ENCODE measurements at places on chromosomes 12 and 14.
A peak's percentile ranks its signal among the peaks of the same experiment; 100 is the strongest.

DNA sequence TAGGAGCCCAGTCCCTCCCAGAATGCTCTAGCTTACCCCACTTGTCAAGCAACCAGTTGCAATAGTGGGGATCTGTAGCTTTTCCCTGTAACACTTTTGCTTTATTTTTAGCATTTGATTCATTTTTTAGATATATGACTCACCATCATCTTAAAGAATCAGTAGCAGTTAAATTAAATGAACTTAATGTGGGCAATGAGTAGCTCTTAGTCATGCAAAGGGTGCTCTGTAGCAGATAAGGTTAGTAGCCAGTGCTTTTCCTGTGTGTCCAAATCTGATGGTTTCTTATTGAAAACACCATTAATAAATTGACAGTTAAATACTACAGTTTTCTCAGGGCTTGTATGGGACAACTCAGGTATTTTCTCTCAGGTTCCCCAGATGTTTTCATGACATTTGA lies 311.8 kb downstream of the RERGL start:
- DNase-seq: no peak

DNA sequence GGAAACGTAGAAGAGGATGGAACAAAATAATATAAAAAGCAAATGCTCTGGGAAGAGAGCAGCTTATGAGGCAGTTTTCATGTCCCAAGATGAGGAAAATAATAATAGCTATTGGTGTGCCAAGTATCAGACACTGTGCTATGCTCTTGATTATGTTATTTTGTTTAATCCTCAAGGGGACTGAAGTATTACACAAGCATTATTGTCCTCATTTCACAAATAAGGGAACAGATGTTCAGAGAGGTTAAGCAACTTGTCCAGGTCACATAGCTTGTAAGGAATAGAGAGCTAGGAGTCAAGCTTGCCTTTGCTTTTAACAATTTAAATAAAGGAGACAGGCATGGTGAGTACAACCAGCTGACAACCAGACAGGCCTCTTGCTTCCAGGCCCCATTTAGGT lies 26.9 kb upstream of the LTBP2 start:
- no peak for DNase-seq

- DNase-seq: peak; percentile 87
Observed at GRCh38 chr12:124680863-124681778, 113.7 kb upstream of the NCOR2 start.

GRCh38 chr12:113874999-113875561 lies 91.0 kb downstream of the RBM19 start:
- DNase-seq: peak; percentile 84

DNA sequence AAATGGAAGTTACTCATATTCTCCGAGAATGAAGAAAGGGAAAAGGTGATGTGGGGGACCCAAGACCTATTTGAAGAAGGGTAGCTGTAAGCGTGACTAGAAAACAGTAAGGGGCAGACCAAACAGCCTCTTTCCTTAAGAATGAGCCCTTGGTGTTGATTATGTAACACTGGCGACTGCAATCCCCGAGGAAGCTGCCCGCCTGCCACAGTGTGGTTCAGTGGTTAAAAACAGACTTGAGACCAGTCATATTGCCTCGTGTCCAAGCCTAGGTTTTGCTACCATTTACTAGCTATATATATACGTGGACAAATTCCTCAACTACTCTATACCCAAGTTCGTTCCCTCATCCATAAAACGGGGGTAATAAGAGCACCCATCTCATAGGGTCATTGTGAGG lies 49.1 kb downstream of the SSPN start:
- DNase-seq: no peak

DNA sequence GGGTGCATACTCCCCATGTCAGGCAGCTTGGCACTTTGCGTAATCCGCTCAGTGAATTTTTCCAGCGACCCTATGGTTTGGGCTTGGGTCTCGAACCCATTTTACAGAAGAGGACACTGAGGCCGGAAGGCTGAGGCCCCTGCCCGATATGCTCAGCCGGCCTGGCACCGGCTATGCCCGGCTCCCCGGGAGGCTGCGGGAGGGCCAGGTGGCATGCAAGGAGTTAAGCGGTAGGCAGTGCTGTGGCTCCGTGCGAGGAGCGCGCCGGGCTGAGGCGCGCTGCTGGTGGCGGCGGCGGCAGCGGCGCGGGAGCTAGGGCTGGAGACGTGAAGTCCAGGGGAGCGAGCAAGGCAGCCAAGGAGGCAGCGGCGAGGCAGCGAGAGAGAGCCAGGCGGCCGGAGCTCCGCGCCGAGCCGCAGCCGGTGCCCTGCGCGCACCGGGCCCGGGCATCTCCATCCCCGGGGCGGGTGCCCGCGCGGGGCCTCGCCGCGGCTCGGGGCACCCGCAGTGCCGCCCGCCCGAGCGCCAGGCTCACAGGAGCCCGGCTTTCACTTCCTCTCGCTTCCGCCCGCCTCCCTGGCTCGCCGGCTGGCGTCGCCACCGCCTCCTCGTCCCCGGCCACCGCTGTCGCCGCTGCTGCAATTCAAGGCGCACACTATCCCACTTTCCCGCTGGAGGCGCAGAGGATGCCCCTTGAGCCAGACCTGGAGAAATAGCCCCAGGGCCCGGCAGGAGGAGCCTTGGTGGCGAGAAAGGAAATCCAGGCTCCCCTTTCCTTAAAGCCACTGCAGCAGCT lies at the start of gene WSCD2:
WSCD2 (plus strand) TSS at position 272 of the 796 bp plus-strand sequence. CDS start 66,545 bp downstream, outside the sequence.
- DNase-seq: peak; percentile 33

DNA sequence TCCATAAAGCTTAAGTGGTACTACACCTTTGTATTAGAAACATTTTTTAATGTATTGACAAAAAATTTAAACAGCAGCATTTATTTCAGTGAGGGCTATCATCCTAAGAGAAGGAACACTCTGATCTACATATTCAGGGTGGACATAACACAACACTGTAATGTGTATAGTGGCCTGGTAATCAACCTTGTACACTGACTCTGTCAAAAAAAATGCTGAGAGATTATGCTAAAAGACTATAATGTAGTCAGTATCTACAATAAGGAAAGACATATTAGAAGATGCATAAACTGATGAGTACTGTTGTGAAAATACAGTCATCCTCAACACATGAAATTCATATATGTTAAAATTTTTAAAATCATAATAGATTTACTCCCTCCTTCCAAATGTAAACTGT lies 68.2 kb downstream of the C2CD5 start:
- DNase-seq: no peak

GRCh38 chr14:40312296-40312695 lies 880.1 kb upstream of the FBXO33 start:
- DNase-seq: no peak

DNA sequence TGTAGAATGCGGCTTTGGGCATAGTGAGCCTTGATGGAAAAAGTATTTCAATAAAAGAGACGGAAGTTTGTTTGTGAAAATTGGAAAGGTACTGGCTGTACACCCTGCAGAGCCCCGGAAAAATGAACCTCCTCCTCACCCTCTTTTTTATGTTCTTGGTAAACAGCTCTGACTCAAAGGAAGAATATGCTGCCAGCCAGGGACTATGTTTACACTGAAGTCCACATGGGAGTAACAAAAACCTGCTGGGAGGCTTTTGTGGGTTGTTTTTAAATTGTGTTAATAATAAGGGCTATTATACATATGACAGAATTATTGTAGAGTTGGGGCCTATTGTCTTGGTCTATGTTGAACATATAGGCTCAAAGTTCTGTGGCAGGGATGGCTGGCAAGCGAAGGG lies 70.7 kb downstream of the TTC8 start:
- peak; percentile 65 for DNase-seq

DNA sequence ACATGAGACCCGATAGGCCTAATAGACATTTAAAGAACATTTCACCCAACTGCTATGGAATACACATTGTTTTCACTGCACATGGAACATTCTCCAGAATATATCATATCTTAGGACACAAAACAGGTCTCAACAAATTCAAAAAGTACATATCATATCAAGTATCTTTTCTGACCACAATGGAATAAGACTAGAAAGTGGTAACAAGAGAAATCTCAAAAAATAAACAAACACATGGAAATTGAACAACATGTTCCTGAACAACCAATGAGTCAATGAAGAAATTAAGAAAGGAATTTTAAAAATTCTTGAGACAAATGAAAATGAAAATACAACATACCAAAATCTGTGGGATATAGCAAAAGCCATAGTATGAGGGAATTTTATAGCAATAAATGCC lies 208.1 kb downstream of the PTPRO start:
- no peak for DNase-seq

- no peak for DNase-seq
Observed at GRCh38 chr12:11026118-11026517, 3.7 kb upstream of the TAS2R19 start.

DNA sequence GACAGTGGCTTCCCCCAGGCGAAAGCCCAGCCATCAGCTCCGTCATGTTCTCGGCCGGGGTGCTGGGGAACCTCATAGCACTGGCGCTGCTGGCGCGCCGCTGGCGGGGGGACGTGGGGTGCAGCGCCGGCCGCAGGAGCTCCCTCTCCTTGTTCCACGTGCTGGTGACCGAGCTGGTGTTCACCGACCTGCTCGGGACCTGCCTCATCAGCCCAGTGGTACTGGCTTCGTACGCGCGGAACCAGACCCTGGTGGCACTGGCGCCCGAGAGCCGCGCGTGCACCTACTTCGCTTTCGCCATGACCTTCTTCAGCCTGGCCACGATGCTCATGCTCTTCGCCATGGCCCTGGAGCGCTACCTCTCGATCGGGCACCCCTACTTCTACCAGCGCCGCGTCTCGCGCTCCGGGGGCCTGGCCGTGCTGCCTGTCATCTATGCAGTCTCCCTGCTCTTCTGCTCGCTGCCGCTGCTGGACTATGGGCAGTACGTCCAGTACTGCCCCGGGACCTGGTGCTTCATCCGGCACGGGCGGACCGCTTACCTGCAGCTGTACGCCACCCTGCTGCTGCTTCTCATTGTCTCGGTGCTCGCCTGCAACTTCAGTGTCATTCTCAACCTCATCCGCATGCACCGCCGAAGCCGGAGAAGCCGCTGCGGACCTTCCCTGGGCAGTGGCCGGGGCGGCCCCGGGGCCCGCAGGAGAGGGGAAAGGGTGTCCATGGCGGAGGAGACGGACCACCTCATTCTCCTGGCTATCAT lies 663 bp downstream of the PTGER2 start:
- DNase-seq: peak; percentile 58

- no peak for DNase-seq
Observed at GRCh38 chr14:61254808-61255526, 26.2 kb downstream of the TMEM30B start.

GRCh38 chr12:47303207-47303606 lies 223.4 kb upstream of the AMIGO2 start:
- DNase-seq: peak; percentile 49

GRCh38 chr12:46209914-46210872 lies 58.6 kb downstream of the SLC38A1 start:
- DNase-seq: peak; percentile 19

DNA sequence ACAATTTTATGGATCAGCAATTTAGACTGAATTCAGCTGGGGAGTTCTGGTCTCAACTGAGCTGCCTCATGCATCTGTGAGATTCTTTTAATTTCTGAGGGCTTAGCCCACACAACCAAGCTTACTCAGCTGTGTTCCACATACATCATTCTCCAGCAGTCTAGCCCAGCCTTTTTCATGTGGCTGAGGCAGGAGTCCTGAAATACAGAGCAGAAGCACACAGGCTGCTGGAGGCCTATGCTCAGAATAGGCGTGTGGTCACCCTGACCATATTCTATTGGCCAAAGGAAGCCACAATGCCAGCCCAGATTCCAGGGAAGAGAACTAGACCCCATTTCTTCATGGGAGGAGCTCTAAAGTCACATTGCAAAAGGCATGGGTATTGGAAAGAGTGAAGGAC lies 72.3 kb upstream of the DHRS4 start:
- peak; percentile 74 for DNase-seq

GRCh38 chr12:92828565-92828964 lies 100.5 kb downstream of the EEA1 start:
- no peak for DNase-seq

DNA sequence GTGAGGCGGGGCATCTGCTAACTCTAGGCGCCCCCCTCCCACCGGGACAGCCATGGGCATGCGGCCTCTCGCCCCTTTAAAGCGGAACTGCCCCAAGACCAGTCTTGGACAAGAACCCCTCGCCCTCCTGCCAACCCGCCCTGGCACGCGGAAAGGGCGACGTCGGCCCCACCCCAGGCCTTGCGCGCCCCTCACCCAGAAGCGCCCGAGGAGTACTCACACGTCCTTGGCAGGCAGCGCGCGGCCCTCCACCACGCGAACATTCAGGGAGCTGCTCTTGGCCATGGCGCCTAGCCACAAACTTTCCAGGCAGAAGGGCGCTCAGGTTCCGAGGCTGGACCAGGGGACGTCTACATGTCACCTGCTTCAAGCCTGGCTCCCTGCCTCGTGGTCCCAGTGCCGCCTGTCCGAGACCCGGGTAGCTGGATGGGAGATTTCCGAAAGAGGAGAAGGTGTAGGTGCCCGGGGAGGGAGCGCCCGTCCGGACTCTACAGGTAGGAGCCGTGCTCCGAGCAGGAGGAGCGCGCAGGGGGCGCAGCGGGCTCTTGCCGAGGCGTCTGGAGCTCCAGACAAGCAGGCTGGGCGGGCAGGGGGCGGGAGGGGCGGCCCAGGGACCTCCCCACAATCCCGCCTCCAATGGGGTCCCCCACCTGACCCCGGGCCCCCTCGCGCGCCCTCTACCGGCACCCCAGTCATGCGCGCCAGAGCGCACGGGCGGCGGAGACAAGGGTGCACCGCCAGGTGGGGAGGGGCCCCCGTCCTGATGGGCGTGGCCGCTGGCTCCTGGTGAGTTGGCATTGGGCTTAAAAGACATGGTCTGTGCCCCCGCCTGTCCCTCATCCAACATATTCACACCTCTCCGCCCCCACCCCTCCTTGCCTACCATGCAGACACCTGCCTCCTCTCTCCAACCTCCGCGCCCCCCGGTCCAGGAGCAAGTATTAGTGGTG lies at the start of gene RASAL1:
RASAL1 (minus strand) TSS at position 584 of the 950 bp plus-strand sequence; CDS start at position 285, 299 bp downstream.
- peak; percentile 32 for DNase-seq

DNA sequence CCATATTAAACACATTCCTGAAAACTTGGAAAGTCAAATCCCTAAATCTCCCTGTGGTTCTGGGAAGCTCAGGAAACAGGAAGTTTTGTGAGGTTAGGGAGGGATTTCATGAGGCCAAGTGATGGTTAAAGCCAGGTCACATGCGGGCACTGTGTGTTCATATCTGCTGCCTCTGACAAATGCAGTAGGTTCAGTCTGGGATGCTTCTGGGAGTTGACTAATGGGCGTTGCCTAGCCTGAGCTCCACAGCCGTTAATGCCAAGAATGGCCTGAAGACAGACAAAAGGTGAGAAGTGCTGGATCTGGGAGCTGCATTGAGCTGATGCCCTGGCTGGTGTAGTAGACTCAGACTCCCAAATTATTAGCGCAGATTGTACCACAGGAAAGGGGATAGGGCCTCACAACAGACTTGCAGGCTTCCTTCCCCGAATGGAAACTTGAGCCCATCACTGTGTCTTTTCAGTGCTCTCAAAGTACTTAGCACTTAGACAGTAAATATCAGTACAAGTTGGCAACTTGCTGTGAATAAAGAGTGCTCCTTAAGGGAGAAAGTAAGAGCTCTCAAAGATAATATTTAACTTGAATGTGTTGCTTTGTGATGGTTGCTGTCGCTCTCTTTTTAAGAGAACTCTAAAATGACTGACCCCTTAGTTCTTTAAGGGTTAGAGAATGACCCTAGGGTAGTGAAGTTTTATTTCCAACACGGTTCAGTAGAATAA lies 17.3 kb downstream of the GSG1 start:
- DNase-seq: no peak

GRCh38 chr14:68103853-68104252 lies 284.3 kb downstream of the RAD51B start:
- peak; percentile 51 for DNase-seq
